Hepatocyte (in vitro differentiated cells): ENCODE measurements at places on chromosomes 1 and 21. TPM values are rescaled to one million over a fixed set of nuclear protein-coding genes. Genes with fewer than 3 reads are reported as not detected.
A peak's percentile ranks its signal among the peaks of the same experiment; 100 is the strongest.

DNA sequence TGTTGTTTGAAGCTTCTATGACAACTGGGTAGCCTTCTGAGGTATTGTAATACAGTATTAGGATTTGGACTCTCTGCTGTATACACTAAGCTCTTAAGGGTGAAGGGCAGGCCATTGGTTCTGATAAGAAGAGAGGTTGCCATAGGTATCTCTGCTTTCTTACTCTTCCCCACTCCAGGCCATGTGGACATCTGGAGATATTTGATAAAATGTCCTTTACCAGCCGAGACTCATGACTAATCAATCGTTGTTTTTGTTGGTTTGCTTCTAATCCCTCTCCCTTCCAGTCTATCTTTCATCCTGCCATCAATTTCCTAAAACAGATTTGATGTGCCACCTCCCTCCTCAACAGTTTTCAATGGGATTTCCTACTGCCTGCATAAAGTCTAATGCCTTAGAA is 64.6 kb upstream of the WDR26 start:
- H3K4me3 ChIP-seq: no peak overlapping the region
- no peak overlapping the region for H3K27ac ChIP-seq
- peaks cover 30% of the 10 kb centered on the region for H3K4me1 ChIP-seq
- H3K36me3 ChIP-seq: no peaks in the 10 kb centered on the region
- no peaks in the 10 kb centered on the region for H3K27me3 ChIP-seq

The KIAA1614 gene
- polyA plus RNA-seq: 2.5 and 2.9 TPM in 2 replicates

DNA sequence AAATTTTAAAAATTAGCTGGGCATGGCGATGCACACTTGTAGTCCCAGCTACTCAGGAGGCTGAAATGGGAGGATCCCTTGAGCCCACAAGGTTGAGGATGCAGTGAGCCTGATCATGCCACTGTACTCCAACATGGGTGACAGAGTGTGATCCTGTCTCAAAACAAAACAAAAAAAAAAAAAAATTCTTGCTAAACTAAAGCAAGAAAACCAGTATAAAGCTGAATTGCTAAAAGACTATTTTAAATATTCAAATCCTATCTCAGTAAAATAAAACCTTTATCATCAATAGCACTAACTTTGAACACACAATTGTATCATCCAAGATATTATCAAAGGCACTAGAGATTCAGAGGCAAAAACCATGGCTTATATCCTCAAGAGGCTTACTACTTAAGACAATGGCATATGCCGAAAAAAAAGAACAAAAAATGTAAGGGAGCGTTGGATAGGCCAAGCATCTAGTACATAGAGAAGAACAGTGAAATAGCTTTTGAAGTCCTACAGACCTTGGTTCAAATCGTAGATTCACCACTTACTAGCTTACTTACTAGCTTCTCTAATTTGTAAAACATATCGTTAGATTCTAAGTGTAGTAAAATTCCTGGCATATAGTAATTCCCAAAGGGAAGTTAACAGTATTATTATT is 3.6 kb downstream of the EPS15 start:
- no peak for DNase-seq
- no peak overlapping the region for H3K4me3 ChIP-seq
- H3K36me3 ChIP-seq: no peaks in the 10 kb centered on the region

DNA sequence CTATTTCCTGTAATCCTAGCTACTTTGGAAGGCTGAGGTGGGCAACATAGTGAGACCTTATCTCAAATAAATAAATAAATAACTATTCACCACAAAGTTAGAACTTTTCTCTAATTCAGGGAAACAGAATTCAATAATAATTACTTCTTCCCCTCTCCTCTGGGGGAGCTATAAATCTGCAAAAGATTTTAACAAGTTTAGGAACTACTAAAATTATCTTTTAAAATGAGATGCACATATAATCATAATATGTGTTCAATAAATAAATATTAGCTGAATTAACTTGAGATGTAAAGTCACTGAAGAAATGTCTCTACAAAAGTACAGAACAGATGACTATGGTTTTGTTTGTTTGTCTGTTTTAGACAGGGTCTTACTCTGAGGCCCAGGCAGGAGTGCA is 14.1 kb downstream of the WDR47 start:
- H3K4me3 ChIP-seq: no peak overlapping the region
- no peak for DNase-seq
- no peaks in the 10 kb centered on the region for H3K4me1 ChIP-seq
- no peaks in the 10 kb centered on the region for H3K36me3 ChIP-seq
- no peak overlapping the region for H3K27ac ChIP-seq

GRCh38 chr1:17466359-17466758 is 26.9 kb upstream of the RCC2 start:
- no peaks in the 10 kb centered on the region for H3K27me3 ChIP-seq
- H3K27ac ChIP-seq: no peak overlapping the region
- H3K4me3 ChIP-seq: no peak overlapping the region
- H3K4me1 ChIP-seq: no peaks in the 10 kb centered on the region

- H3K4me3 ChIP-seq: no peak overlapping the region
- no peaks in the 10 kb centered on the region for H3K27me3 ChIP-seq
- no peaks in the 10 kb centered on the region for H3K36me3 ChIP-seq
- H3K4me1 ChIP-seq: no peaks in the 10 kb centered on the region
- DNase-seq: no peak
- H3K27ac ChIP-seq: no peak overlapping the region
Observed at GRCh38 chr1:229991724-229992333, 75.2 kb upstream of the GALNT2 start.

DNA sequence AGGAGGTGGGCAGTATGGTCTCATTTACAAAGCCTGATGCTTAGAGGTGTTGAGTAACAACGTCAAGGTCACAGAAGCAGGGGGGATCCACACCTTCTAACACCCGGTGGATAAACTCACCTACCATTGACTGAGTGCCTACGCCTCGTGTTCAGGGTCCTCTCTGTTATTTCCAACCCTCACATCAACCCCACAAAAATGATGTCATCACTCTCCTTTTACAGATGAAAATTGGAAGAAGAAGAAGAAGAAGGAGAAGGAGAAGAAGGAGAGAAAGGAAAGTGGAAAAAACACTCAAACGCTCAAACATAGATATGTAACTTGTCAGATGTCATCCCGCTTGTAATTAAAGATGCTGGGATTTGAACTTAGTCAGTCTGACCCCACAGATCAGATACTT is 653 bp upstream of the KCNN3 start:
- H3K27me3 ChIP-seq: peaks cover 19% of the 10 kb centered on the region
- peaks cover 5% of the 10 kb centered on the region for H3K4me1 ChIP-seq
- H3K4me3 ChIP-seq: no peak overlapping the region

The MPZ gene
- 0.21 TPM in 1 of 2 replicates, not detected in the other for polyA plus RNA-seq

The RIIAD1 gene
- 2.3 TPM in 1 of 2 replicates, not detected in the other for polyA plus RNA-seq

- no peaks in the 10 kb centered on the region for H3K4me1 ChIP-seq
- H3K36me3 ChIP-seq: no peaks in the 10 kb centered on the region
- DNase-seq: no peak
- H3K27ac ChIP-seq: no peak overlapping the region
- H3K4me3 ChIP-seq: no peak overlapping the region
Observed at GRCh38 chr1:89781494-89782126, 39.2 kb upstream of the LRRC8D start.

GRCh38 chr1:210487021-210487420 is 158.3 kb downstream of the HHAT start:
- no peaks in the 10 kb centered on the region for H3K36me3 ChIP-seq
- H3K4me1 ChIP-seq: no peaks in the 10 kb centered on the region
- no peaks in the 10 kb centered on the region for H3K27me3 ChIP-seq
- no peak overlapping the region for H3K27ac ChIP-seq
- no peak for DNase-seq
- no peak overlapping the region for H3K4me3 ChIP-seq

The TMPRSS15 gene
- not detected in 2 replicates for polyA plus RNA-seq

GRCh38 chr21:46598581-46599572 is 6.0 kb downstream of the S100B start:
- H3K4me3 ChIP-seq: no peak overlapping the region
- peak overlapping the region; percentile 42 for H3K27ac ChIP-seq
- DNase-seq: peak; percentile 79
- H3K27me3 ChIP-seq: no peaks in the 10 kb centered on the region
- H3K4me1 ChIP-seq: peaks cover 6% of the 10 kb centered on the region
- no peaks in the 10 kb centered on the region for H3K36me3 ChIP-seq

GRCh38 chr21:45448810-45449657 is 44.1 kb downstream of the COL18A1 start:
- no peak for DNase-seq
- H3K27ac ChIP-seq: no peak overlapping the region
- no peak overlapping the region for H3K4me3 ChIP-seq
- H3K4me1 ChIP-seq: peaks cover under 1% of the 10 kb centered on the region
- no peaks in the 10 kb centered on the region for H3K27me3 ChIP-seq

DNA sequence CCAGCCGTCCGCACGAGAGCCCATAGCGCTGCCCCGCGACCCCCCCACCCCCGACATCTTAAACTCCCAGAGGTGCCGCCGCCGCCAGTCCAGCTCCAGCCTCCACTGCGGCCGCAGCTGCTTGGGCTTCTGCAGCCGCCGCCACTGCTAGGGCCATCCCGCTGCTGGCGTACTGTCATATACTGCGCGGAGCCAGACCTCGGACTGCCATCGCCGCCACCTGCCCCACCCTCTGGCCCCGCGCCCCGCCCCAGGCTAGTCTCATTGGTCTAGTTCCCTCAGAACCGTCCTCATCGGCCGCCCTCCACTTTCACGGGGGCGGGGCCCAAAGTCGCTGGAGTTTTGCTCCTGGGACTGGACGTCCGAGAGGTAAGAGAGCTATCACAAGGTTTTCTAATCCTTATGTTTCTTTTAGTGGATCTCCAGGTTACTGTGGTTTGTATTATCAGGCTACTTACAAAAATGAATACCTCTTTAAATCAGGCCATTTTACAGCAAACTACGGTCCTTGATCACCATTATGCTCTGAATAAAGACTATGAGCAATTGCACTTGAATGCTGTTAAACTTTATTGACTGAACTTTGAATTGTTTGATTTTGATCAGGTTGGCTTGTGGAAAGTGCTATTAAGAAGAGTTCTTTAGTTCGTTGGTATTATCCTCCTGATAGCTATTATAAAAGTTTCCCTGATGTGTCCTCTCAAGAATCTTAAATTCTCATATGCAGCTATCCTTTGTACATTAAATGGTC is 2.8 kb upstream of the CD1D start:
- H3K36me3 ChIP-seq: no peaks in the 10 kb centered on the region
- DNase-seq: peak; percentile 89
- H3K4me3 ChIP-seq: no peak overlapping the region
- peaks cover 38% of the 10 kb centered on the region for H3K27me3 ChIP-seq
- no peaks in the 10 kb centered on the region for H3K4me1 ChIP-seq
- H3K27ac ChIP-seq: peak overlapping the region; percentile 1

GRCh38 chr1:195866781-195867222 is 741.4 kb downstream of the KCNT2 start:
- no peak overlapping the region for H3K4me3 ChIP-seq
- no peaks in the 10 kb centered on the region for H3K4me1 ChIP-seq
- no peaks in the 10 kb centered on the region for H3K27me3 ChIP-seq
- DNase-seq: no peak
- no peaks in the 10 kb centered on the region for H3K36me3 ChIP-seq

GRCh38 chr1:10682449-10683309 is 113.8 kb downstream of the CASZ1 start:
- DNase-seq: no peak
- no peak overlapping the region for H3K4me3 ChIP-seq
- H3K27me3 ChIP-seq: no peaks in the 10 kb centered on the region
- peak overlapping the region; percentile 66 for H3K27ac ChIP-seq
- H3K36me3 ChIP-seq: no peaks in the 10 kb centered on the region

- H3K27me3 ChIP-seq: peaks cover 19% of the 10 kb centered on the region
- DNase-seq: no peak
- H3K36me3 ChIP-seq: no peaks in the 10 kb centered on the region
- H3K27ac ChIP-seq: no peak overlapping the region
- no peaks in the 10 kb centered on the region for H3K4me1 ChIP-seq
Observed at GRCh38 chr21:40840401-40841125, 6.4 kb downstream of the DSCAM start.

DNA sequence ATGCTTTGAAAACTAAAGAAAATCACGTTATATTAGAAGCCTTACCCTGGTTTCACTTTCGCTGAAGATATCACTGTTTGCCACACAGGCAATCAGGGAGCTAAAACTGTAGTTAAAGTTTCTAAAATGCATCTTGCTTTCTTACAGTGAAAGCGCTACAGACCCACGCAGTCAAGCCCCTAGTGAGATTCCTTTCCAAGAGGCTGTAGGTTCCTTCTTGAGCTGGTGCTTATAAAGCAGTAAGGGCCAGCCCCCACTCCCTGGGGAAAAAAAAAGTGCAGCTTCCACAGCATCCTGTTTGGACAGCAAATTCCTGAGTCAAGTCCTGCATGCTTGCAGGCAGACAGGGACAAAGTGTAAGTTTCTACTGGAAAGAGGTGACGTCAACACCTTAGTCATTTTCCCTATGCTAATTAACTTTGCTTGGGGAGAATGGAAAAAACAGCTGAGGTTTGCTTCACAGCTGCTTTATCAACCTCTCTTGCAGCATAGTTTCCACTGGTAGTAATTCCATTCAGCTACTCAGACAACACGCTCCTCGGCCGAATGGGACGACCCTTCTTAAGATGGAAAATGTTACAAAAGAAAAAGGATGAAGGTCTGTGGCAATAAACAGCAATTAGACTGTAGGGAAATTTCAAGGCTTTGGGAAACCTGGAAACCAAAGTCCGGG is 14.7 kb upstream of the KCNE1 start:
- peak overlapping the region; percentile 96 for H3K27ac ChIP-seq
- H3K4me1 ChIP-seq: peaks cover 39% of the 10 kb centered on the region
- no peaks in the 10 kb centered on the region for H3K36me3 ChIP-seq
- no peaks in the 10 kb centered on the region for H3K27me3 ChIP-seq

The REN gene
- 18.4 and 39.7 TPM in 2 replicates for polyA plus RNA-seq

GRCh38 chr1:65404941-65405340 is 15.5 kb upstream of the LEPR start:
- no peak overlapping the region for H3K4me3 ChIP-seq
- H3K4me1 ChIP-seq: no peaks in the 10 kb centered on the region
- no peak for DNase-seq
- H3K27me3 ChIP-seq: no peaks in the 10 kb centered on the region
- no peaks in the 10 kb centered on the region for H3K36me3 ChIP-seq

- no peaks in the 10 kb centered on the region for H3K4me1 ChIP-seq
- H3K27me3 ChIP-seq: no peaks in the 10 kb centered on the region
- no peak overlapping the region for H3K27ac ChIP-seq
- DNase-seq: no peak
- H3K4me3 ChIP-seq: no peak overlapping the region
- no peaks in the 10 kb centered on the region for H3K36me3 ChIP-seq
Observed at GRCh38 chr1:219417610-219418009, 195.3 kb downstream of the ZC3H11B start.

DNA sequence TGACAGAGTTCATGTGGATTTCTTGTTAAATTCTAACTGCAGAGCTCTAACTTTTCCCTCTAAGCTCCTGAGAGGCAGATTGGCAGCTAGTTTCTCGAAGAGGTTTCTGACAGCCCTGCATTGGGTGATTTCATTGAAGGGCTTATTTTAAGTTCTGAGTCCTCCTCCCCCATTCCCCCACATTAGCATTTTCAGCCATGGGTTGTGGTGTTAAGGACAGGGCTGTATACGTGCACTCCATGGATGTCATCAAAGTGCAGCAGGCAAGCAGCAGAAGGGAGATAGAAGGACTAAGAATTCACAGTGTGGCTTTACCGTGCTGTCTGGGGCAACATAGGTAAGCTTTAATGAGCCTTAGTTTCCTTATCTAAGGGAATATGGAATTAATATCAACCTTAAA is 19.0 kb downstream of the CRYZ start:
- H3K36me3 ChIP-seq: no peaks in the 10 kb centered on the region
- H3K27me3 ChIP-seq: no peaks in the 10 kb centered on the region
- H3K27ac ChIP-seq: peak overlapping the region; percentile 50
- H3K4me1 ChIP-seq: peaks cover 25% of the 10 kb centered on the region
